ENCODE measurements at places on chromosomes 1 and 21.

DNA sequence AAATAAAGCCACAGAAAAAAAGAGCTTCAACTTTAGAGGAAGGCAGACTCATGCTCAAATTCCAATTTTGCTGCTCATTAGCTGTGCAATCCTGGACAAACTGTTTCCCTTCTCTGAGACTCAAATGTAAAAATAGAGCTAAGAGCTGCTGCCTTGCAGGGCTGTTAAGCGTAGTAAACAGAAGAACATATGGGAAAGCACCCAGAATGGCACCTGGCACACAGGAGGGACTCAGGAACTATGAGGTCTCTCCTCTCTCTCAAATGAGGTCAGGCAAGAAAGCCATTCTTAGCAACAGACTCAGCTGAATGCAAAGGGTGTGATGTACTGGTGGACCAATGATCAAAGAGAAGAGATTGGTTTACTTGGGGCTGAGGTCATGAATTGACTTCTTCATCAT, 61.3 kb downstream of the TRABD2B start:
- no peak for DNase-seq

- no peak for DNase-seq
These were observed 1.0 kb downstream of the EPHA10 start for GRCh38 chr1:37763791-37764413.

- DNase-seq: no peak
These were observed 27.2 kb downstream of the MCOLN2 start for GRCh38 chr1:84969489-84970250.

- no peak for DNase-seq
These were observed 520 bp downstream of the PLEKHN1 start for GRCh38 chr1:966704-967300.

DNA sequence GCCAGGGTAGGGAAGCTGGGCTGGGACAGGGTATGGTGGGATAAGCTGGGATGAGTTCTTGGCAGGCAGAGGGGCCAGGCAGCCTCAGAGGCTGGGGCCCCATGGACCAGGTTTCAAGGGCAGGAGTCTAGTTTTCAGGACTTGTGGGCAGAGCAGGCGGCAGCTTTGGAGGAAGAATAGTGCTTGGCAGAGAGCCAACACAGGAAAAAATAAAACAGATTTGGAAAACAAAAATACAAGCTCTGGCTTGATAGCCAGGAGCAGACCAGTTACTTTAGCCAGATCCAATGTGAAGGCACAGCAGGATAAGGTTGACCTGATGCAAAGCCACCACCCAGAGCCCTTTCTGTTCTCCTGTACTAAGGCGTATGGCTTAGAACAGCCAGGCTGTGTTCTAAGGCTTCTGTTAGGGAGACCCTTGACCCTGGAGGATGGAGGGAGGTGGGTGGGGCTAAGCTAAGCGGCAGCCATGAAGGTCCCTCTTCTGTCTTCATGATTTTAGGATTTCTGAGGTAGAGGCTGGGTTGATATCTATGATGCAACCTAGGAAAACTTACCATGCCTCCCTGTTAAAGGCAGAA, 5.5 kb downstream of the TRAF5 start:
- no peak for DNase-seq
